ENCODE measurements at places on chromosomes 7 and 10. TPM values are rescaled to one million over a fixed set of nuclear protein-coding genes. Genes with fewer than 3 reads are reported as not detected.

Gene LRIT1
- total RNA-seq = not detected

Gene SLC18A3
- total RNA-seq = not detected

Gene GOLGA7B
- 0.33 TPM for total RNA-seq

Gene ZEB1
- 35.2 TPM for total RNA-seq

Gene SPDYE9
- not detected for total RNA-seq

Gene ANK3
- total RNA-seq = 0.58 TPM

DNA sequence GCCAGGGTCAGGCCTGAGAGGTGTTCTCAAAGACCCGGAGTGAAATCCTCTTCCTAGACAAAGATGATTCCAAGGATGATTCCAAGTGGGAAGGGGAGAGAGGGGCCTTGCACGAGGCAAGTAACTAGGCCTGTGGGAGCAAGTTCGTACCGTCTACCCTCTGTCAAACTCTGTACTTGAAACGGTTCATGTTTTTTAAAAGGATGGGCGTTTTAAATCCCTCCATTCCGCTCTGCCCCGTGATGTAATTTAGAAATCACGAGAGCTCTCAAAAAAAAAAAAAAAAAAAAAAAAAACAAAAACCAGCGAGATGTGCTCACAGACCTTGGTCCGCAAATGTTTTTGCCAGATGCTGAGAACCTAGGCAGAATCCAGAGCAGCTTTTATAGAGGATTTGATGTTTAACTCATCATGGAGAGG, 114.7 kb upstream of the CARD11 start:
- no peak for DNase-seq

DNA sequence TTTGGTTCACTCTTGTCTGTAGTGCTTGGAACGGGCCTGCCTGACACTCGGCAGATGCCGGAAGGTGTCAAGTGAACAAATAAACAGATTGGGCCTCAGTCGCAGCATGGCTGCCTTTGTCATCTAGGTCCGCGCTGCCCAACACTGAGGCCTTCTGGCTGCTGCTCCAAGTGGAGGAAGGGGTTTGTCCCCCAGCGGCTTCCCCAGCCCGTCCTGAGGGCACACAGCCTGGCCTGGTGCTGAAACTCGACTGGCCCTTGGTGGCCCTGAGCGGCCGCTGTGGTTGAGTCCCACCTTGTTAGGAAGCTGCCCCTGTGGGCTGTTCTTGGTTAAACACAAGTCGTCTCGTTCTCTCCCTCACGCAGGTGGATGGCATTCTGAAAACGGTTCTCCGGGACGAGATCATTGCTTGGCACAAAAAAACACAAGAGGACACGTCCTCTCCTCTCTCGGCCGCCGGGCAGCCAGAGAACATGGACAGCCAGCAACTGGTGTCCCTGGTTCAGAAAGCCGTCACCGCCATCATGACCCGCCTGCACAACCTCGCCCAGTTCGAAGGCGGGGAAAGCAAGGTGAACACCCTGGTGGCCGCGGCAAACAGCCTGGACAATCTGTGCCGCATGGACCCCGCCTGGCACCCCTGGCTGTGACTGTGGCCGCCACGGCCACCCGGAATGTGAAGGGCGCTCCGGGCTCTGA, 132.1 kb downstream of the SMURF1 start:
- no peak for DNase-seq

- DNase-seq = peak; percentile 55
Observed at GRCh38 chr7:3955751-3956696, 655.0 kb downstream of the SDK1 start.

DNA sequence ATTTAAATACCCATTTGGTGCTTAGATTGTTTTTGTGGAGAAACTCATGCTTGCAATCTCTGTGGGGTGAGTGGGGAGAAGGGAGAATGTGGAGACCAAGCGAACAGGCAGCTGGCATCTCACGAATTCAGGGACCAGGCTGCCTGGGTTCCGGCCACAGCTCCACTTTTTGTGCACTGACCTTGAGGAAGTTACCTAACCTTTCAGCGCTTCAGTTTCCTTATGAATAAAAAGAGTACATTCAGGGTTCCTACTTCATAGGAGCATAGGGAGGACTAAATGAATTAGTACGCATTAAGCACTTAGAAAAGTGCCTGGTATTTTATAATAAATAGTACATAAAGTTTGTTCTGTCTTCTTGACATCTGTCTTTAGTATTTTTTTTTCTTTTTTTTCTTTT, 72.5 kb downstream of the PRTFDC1 start:
- no peak for DNase-seq

GRCh38 chr10:11177926-11178471, 160.3 kb downstream of the CELF2 start:
- DNase-seq = no peak

- DNase-seq = no peak
Observed at GRCh38 chr7:102288285-102288930, 1.7 kb downstream of the SH2B2 start.

DNA sequence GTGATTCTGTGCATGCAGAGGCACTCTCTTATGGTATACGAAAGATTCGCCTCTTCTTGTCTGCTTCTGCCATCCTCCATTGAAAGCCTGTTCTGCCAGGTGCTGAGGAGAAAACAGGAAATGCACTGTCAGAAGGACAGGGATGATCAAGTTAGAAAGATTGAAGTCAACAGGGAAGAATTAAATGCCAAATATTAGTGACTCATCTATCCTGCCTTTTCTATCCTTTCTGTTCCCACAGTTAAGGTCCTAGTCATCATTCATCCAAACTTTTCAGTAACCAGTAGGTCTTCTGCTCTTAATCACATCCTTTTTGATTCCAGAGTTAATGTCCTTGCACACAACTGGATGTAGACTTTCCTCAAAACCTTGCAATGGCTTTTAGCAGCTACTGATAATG, 4.8 kb upstream of the ZNF783 start:
- peak; percentile 58 for DNase-seq

- DNase-seq = no peak
Observed at GRCh38 chr10:119642556-119643111, 8.5 kb upstream of the BAG3 start.

DNA sequence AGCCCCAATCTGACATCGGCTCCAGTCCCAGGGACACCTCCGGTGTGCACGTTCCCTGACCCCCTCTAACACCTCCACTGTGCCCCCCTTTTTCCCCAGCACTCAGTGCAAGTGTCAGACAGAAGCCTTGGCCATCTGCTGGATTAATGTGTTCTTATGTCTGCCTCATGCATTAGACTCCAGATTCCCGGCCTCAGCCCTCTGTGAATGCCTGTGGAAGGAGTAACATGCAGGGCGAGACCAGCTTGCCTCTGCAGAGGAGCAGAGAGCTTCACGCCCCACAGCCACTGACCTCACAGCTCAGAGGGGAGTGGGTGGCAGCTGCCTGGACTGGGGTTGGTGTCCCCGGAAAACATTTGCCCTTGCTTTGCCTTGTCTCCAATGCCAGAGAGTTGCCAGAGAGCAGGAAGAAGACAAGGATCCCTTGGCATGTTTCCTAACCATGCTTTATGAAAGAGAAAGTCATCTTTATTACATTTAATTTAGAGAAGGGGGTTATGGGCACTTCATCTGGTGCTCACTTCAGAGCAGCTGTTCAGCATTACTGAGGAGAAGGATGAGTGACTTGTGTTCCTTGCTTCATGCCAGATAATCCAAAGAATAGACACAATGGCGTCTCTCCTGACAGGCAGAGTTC, 91.6 kb upstream of the CXCL12 start:
- DNase-seq = no peak

GRCh38 chr7:154336295-154336694, 284.1 kb downstream of the DPP6 start:
- no peak for DNase-seq

DNA sequence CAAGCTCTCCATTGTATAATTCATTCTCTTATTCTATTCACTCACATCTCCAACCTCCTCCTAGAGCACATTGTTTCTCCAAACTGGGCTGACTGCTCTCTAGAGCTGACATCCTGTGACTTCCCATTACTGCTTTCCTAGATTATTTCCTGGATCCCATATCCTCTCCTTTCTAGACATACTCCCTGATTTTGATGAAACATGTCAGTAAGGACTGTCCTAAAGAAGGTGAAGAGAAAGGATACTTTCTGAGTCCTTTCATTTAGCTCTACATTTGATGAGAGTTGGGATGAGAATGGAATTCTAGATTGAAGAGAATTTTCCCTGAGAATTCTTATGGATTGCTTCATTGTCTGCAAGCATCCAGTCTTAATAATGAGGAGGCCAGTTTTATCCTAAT, 78.8 kb downstream of the CNNM2 start:
- no peak for DNase-seq
